Stimulated activated CD4-positive, alpha-beta T cell treated with anti-CD3 and anti-CD28 coated beads, Interleukin-1b, Interleukin-23, amount 100 ng/mL, for 1 hour (primary cell): ENCODE measurements at places on chromosomes 1 and 21.

- no peak for DNase-seq
Measured at GRCh38 chr1:107076841-107077240, 20.4 kb downstream of the PRMT6 start.

GRCh38 chr1:202126426-202126825, 3.7 kb downstream of the GPR37L1 start:
- DNase-seq: no peak

DNA sequence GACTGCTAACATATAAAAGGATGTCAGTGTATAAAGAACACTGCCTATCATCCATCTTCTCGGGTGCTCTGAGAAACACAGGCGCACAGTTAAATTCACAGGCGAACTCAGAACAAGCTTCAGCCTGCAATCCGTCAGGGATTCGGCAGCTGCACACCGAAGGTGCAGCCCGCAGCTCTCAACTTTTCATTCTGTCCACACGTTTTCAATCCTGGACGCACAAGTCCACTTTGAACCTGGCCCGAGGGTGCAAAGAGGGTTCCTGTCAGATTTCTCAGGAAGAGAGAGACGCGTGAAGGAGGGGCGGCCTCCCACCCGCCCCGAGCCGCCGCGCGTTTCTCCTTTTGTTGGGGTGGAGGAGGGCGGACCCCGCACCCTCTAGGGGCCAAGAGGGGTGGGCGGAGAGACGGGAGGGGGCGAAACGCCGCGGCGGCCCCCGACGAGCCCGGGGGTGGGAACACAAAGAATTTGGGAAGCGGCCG, 724 bp downstream of the DOCK7 start:
- no peak for DNase-seq

- no peak for DNase-seq
Measured at GRCh38 chr21:16663436-16663835, 849.4 kb upstream of the CXADR start.

DNA sequence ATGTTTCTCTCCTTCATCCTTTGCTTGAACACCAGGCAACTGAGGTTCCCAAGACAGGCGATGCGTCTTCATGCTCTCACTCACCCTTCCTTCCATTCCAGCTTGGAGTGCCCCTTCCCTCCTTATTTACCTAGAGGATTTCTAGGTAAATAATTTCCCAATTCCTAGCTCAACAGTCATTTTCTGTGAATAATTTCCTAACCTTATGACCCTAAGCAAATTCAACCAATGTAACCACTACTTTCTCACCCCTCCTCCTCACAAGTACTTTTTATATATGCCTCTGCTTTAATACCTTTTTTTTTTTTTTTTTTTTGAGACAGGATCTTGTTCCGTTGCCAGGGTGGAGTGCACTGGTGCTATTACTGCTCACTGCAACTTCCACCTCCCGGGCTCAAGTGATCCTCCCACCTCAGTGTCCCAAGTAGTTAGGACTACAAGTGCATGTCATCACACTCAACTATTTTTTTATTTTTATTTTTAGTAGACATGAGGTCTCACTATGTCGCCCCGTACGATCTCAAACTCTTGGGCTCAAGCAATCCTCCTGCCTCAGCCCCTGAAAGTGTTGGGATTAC, 86.7 kb downstream of the USP24 start:
- no peak for DNase-seq

DNA sequence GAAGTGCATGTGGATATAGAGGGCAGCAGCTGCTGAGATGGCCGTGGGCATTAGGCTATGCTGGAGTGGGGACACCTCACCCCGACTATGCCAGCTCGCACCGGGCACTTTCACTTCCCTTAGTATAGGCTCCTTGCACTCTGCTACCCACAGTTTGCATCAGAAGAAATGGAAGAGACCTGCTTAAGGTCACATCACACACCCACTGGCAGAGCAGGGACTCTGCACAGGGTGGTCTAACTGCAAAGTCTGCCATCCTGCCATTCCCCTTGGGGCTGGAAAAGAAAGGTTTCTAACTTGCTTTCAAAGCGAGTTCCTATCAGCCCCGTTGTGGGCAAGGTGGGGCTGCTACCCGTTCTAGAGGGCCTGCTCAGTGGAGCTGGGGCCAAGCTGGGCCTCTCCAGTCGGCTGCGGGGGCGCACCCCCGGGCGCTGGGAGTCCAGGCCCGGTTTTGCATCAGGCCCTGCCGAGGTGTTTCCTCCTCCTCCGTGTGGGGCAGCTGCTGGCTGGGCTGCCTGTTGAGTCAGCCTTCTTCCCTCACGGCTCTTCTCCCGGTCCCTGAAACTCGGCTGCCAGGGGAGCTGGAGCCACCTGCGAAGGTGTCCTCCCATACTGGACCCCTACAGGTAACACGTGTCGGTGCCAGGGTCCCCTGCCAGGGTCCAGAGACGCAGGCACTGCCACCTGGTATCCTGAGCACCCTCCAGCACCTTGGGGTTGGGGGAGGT, at the start of gene SYTL1:
Gene SYTL1, plus strand, starts transcription at position 498 of the 728 bp plus-strand sequence. CDS start 3,313 bp downstream, outside the sequence.
- no peak for DNase-seq

DNA sequence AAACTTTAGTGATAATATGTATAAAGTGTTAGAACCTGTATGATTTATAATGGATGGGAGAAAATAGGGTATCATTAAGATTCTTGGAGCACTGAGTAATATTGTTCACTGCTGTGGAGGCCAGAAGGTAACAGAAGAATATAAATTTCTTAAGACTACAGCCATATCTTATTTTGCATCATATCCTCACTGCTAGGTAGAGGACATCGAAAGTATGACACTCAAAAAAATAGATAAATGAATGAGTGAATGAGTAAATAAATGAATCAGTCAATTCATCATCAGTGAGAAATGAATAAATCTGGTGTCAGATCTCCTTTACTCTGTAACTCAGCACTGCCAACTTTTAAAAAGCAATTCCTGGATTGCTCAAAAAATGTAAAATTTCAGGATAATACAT, 33.2 kb downstream of the RGS13 start:
- DNase-seq: no peak

DNA sequence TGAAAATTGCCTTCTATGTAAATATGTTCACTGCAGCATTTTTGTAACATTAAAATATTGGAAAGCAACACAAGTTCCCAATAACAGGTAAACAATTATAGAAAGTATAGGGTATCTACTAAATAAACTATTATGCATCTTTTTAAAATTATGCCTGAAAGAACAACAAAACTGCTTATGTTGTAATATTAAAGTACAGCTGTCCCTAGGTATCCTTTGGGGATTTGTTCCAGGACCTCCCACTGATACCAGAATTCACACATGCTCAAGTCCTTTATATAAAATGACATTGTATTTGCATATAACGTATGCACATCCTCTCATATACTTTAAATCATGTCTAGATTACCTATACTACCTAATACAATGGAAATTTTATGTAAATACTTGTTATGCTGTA, 121.8 kb upstream of the TNFSF4 start:
- DNase-seq: no peak

DNA sequence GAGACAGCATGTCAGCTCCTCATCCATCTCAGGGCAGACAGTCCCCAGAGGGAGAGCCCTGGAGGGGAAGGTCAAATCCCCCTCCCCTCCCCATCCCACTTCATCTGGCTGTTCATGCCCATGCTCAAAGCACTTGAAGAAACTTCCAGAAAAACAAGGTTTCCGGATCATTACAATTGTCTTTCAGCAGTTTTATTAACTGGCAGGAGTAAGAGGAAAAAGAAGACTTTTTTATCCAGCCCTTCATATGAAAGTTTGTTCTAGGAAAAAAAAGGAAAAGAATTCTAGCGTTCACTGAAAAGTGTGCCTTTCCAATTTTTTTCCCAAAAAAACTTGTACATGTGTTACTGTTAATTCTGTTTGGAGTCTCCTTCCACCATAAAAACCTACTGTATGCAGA, 145.7 kb upstream of the TIAM1 start:
- no peak for DNase-seq

- DNase-seq: no peak
Measured at GRCh38 chr1:209190591-209191261, 392.8 kb upstream of the CAMK1G start.

- no peak for DNase-seq
Measured at GRCh38 chr1:232033285-232033684, 406.7 kb downstream of the DISC1 start.

DNA sequence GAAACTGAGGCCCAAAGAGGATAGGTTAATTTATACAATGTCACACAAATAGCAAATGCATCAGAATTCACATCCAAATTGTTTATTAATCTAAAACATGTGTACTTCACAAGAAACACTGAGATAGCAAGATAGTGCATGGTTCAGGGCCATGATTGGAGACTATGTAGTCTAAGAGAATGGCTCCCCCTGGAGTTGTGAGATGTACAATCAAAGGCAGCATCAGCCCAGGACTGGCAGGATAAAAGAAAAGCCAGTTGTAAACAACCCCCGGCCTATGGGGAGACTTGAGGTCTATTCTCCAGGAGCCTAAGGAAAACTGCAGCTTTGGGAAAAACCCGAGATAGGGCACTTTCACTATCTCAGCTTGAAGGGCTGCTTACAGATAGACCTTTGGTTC, 511.0 kb downstream of the OMA1 start:
- no peak for DNase-seq

DNA sequence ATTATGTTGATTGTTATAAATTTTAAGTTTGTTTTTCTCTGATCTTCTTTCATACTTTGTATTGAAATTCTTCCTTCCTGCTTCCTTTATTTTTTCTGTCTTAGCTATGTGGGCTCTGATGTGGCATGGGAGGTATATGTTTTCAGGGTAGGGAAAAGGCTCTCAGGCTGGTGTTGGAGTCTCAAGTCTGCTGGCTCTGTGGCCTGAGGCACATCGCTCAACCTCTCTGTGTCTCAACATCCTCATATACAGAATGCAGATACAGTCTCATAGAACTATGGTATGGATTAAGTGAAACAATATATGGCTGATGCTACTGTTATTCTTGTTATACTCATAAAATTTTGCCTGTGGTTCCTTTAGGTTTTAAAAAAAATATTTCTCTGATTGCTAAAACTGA, 105.9 kb downstream of the KCNN3 start:
- DNase-seq: no peak

DNA sequence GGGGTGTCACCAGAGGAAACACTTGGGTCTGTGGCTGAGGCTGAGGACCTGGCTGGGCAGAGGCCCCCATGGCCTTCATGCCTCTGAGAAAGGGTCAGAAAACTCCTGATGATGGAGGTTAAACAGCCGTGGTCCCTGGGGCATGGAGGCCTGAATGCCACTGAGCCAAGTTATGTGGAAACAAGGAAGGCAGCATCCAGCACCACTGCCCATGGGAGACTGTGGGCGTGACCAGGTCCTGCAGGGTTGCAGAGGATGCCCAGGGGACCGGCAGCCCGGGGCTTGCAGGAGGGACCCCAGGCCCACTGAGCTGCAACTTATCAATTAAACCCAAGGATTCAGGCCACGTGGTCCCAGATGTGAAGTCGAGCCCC, 18.9 kb upstream of the COL6A2 start:
- no peak for DNase-seq

GRCh38 chr1:204896023-204896422, 25.4 kb downstream of the NFASC start:
- DNase-seq: no peak

DNA sequence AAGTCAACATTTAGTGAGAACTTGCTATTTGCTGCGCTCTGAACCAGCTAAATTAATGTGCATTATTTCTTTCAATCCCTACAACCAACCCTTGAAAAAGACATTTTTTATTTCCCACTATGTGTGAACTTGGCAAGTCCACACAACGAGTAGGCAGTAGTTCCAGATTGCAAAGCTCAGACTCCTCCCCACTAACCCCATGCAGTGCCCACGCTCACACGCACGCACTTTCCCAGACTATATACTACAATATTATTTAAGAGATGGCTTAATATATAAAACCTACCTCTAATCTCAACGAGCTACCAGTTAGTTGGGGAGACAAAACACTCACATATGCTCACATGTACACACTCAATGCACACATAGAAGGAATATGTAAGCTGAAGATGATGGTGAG, 671.2 kb downstream of the LMO4 start:
- DNase-seq: no peak

DNA sequence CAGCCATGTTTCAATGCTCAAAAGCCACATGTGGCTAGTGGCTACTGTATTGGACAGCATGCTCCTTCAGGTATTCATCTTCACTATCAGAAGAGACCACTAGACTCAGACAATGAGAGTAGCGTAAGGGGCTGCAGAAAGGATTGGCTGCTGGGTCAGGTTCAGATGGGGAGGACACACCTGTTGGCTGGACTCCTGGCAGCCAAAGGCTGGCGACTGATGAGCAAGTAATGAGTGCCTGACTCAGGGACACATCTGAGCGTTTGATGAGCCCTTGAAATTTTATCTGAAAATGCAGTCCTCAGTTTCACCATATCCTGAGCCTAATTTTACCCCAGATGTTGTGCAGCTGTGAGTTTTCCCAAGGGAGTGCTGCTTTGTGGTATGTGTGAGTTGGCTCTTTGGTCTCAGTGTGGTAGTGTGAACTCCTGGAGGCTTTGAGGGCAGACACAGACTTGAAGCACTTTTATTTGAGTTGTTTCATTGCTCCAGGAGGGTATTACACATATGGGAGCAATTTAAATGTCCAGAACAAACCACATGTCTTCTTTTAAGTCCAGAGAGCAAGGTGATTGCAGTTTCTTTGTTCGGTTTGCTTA, 9.6 kb downstream of the ST6GALNAC3 start:
- no peak for DNase-seq

DNA sequence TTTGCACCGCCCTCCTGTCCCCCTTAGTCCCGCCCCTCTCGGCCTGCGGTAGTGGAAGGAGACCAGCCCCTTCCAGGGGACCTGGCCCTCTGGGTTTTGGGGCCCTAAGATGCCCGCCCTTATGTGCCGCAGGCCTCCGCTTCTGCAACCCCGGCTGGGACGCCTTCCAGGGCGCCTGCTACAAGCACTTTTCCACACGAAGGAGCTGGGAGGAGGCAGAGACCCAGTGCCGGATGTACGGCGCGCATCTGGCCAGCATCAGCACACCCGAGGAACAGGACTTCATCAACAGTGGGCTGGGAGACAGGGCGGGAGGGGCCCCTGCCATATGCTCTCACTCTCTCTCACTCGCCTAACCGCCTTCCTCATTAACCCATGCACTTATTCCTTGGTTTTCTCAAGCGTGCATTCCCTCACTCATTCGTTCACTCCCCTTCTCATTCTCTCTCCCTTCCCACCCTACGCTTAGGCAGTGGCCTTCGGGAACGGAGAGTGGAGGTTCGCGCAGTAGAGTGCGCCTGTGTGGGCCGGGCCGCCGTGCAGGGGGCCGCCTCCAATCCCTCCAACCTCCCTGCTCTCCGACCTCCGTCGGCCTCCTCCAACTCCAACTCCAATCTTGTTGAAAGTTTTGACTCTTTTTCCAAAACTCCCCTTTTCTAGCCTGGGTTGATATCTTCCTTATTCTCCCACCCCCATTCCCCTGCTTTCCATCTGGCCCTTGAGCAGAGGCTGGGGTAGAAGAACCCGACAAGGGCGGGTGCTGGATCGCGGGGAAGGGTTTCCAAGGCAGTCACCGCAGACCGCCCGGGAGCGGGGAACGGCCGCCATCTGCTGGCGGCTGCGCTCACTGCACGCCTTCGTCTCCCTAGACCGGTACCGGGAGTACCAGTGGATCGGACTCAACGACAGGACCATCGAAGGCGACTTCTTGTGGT, 15.2 kb downstream of the BCAN start:
- DNase-seq: peak; percentile 53

GRCh38 chr1:95193591-95193990, 40.4 kb upstream of the RWDD3 start:
- DNase-seq: no peak
